ENCODE measurements at places on chromosomes 12 and 14. TPM values are rescaled to one million over a fixed set of nuclear protein-coding genes. Genes with fewer than 3 reads are reported as not detected.

Gene BDKRB2
- total RNA-seq = 0.40 TPM

Gene GLIPR1L1
- not detected for total RNA-seq

Gene PRDM4
- 24.5 TPM for total RNA-seq

Gene NFKBIA
- total RNA-seq = 58.9 TPM

Gene OTX2
- not detected for total RNA-seq

Gene PTPRQ
- total RNA-seq = 0.35 TPM

Gene ZNF26
- 16.3 TPM for total RNA-seq

DNA sequence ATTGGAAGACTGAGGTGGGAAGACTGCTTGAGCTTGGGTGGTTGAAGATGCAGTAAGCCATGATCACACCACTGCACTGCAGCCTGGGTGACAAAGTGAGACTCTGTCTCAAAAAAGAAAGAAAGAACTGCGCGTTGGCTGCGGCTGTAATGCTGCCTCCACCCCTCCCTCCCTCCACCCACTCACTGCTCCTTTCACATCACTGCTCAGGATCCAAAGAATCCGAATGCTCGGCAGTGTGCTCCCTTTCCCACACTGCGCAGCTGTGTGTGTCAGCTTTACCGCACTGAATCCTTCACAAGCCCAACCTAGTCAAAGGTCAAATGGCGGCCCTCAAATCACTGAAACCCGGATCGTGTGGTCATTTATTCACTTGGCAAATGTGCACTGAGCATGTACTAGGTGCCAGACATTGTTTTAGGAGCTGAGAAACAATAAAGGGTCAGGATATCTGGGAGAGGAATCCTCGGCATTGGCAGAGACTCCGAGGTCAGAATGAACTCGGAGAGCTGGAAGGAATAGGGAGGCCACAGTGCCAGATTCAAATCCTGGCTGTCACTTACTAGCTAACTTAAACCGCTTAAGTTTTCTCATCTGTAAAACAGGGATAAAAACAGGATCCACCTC is 11.5 kb upstream of the TDRD9 start:
- DNase-seq = no peak

- DNase-seq = no peak
These were observed 342.4 kb upstream of the FLRT2 start for GRCh38 chr14:85187521-85187920.

- DNase-seq = no peak
These were observed 16.4 kb downstream of the KRT18 start for GRCh38 chr12:52965337-52965731.

GRCh38 chr12:122730215-122731014 is at the start of gene HCAR1:
TSS of gene HCAR1 (minus strand) at chr12:122730844. CDS start at chr12:122730339, 505 bp downstream.
- no peak for DNase-seq

- DNase-seq = no peak
These were observed 11.3 kb downstream of the FOS start for GRCh38 chr14:75289840-75290388.

- no peak for DNase-seq
These were observed 47.4 kb downstream of the SLC6A12 start for GRCh38 chr12:166425-167075.

- DNase-seq = no peak
These were observed 86.1 kb downstream of the SLC24A4 start for GRCh38 chr14:92409043-92409442.

GRCh38 chr14:61631045-61631687 is 64.1 kb upstream of the HIF1A start:
- no peak for DNase-seq

- DNase-seq = no peak
These were observed 16.4 kb upstream of the BTG1 start for GRCh38 chr12:92162079-92162478.

DNA sequence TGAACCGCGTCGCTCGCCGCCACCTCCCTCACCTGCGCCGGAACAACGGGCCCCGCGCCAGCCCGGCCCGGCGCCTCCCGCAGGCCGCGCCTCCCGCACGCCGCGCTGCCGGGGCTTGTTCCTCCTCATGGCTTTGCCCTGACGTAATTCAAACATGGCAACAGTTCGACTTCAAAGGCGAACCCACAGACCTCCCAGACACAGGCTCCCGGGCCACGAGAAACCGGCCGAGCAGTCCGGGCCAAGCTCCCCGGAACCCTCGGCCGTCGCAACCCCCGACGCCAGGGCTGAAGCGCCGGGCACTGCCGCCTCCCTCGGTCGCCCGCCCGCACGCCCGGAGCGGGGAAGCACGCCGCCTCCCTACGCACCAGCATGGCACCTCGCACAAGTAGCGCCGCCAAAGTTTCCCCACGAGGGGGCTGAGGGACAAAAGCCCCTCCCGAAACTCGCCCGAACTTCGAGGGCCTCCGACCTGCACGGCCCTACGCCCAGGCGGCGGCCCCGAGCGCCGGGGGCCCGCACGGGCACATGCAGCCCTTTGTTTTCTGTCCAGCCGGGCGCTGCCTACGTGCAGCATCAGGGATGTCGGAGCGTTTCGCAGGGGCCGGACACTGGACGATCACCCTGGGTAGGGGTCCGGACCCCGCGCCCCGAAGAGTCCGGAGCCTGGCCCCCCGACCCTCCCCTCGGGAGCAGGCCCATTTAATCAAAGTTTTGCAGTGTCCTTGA is 1.7 kb downstream of the SINHCAF start:
- DNase-seq = peak; percentile 87

- no peak for DNase-seq
These were observed 134.2 kb downstream of the SMOC1 start for GRCh38 chr14:70013271-70013873.

DNA sequence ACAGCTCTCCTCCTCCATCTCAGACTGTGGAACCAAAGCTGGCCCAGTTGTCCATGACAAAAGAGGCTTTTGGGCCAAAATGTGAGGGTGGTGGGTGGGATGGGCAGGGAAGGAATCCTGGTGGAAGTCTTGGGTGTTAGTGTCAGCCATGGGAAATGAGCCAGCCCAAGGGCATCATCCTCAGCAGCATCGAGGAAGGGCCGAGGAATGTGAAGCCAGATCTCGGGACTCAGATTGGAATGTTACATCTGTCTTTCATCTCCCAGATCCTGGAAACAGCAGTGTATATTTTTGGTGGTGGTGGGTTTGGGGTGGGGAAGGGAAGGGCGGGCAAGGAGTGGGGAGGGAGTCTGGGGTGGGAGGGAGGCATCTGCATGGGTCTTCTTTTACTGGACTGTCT is 11.8 kb upstream of the TAMALIN start:
- no peak for DNase-seq

DNA sequence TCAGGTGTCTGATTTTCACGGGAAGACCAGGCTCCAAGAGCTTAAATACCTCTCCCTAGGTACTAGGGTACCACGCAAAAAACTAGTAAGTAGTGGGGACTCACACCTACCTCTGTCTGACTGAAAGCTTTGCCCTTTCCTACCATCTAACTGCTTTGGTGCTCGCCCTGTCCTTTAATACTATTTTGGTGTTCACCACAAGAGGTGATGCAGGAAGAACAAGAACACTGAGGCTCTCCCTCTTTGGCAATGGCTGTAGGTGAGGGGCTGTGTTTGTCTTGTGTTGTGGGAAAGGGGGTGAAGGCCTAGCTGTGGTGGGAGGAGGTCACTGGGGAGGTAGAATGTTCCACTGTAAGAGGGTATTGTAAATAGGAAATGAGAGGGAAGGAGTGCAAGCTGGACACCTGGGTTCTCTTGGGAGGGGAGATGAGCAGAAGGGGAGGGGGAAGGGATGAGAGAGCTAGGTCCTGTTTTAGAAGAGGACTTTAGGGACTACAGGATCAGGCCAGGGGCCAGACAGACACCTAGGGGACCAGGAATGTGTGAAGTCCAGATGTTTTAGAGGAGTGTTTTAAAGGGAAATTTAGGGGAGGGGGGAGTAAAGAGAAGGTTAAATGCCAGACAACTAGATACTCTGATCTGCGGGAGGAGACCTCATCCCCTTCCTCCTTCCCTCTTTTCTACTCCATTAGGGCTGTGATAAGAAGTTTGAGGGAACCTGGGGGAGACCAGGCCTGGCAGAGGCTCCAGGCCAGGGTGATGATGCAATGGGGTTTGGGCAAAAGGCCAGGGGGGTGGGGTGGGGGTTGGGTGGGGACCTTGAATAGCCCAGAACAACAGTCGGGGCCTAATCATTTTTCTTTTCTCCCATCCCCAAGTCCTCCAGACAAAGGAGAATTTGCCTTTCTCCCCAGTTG is 2.1 kb downstream of the ITGA5 start:
- DNase-seq = no peak

GRCh38 chr14:94646481-94646880 is 34.3 kb downstream of the SERPINA3 start:
- DNase-seq = peak; percentile 77

DNA sequence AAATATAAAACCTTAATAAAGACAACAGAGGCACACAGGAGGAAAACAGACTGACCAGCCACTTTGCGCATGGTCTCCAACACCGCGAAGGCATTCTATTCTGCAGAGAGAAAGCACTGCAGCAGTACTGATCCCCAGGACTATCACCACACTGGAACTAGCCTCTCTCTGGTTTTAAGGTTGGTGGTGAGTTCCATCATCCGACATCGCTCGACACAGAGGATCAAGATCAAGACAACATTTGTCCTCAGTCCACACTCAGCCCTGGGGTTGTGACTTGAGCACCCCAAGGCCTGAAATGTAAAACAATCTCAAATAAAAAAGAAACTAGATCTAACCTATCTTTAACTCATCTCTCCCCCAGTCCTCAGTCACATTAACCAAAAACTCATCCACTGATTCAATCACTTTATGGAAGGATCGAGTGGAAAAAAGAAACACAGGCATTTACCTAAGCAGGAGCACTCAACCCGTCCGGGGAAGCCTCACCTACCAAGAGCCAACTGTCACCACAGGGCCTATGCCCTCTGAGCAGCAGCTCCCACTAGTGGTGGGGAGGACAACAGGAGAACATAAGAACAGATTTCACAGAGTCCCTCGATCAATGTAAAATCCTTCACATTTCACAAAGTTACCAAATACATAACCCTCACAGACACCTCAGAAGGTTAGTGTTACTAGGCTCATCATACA is 17.7 kb downstream of the STXBP6 start:
- DNase-seq = no peak

Data from osteocyte (in vitro differentiated cells).